ENCODE measurements at places on chromosomes 6 and 20.
A peak's percentile ranks its signal among the peaks of the same experiment; 100 is the strongest.

DNA sequence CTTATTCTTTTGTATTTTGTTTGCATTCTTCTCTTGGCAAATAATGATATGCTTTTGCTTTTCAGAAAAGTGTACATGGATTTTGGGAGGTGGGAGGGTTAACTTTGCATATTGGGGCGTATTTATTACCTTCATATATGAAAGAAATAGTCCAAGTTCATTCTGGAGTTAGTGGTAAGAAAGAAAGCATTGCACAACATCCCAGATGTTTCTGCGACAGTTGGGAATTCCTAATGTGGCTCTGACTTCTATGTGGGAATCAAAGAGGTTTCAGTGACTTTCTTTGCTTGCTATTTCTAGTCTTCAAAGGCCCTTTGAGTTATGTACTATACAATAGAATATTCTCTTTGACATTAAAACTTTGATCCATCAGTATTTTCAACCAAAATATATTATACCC lies 78.1 kb downstream of the MMUT start:
- no peak for DNase-seq

GRCh38 chr6:8888468-8888867 lies 453.1 kb upstream of the SLC35B3 start:
- DNase-seq: peak; percentile 2

- DNase-seq: no peak
Observed at GRCh38 chr20:47780720-47781389, 4.4 kb downstream of the SULF2 start.

DNA sequence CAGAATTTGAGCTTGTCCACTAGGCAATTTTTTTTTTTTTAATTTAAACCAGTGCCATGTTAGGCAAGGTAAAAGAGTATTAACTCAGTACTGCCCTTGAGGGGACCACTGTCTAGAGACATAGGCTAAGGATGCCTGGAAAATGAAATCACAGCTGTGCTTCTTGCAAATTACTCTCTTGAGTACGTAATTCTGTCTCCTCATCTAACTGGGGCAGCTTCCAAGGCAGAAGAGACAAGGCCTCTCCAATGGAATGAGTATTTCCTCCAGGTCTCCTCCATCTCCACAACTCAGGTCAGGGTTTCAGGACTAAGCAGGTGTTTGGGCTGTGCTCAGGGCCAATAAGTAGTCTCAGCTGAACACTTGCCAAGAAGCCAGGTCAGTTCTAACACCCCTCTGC lies 33.8 kb upstream of the MRPS10 start:
- peak; percentile 18 for DNase-seq

DNA sequence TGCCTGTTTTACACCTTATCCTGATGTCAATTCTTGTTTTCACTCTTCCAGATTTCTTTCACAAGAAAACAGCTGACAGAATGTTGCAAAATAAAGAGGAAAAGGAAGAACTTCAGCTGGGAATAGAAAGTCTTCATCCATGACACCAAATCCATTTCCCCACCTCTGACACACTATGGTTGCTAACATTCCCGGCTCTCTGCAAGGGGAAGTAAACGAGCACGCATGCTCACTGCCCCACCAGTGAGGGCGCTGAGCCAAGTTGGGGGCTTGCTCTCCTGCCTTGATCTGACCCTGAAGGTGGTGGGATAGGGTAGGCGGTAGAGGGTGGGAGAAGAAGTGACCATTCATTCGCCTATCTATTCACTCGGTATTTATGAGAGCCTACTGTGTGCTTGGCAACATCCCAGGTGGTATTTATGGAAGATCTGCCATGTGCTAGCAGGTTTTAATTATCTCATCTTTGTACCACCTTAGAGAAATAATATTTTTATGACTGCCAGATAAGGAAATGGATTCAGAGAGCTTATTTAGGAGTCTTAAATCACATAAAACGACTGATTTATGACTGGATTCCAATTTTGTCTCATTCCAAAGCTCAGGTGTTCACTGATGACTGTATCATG lies 206.2 kb downstream of the FOXC1 start:
- DNase-seq: no peak

GRCh38 chr20:49983848-49984408 lies 1.1 kb downstream of the SNAI1 start:
- no peak for DNase-seq

DNA sequence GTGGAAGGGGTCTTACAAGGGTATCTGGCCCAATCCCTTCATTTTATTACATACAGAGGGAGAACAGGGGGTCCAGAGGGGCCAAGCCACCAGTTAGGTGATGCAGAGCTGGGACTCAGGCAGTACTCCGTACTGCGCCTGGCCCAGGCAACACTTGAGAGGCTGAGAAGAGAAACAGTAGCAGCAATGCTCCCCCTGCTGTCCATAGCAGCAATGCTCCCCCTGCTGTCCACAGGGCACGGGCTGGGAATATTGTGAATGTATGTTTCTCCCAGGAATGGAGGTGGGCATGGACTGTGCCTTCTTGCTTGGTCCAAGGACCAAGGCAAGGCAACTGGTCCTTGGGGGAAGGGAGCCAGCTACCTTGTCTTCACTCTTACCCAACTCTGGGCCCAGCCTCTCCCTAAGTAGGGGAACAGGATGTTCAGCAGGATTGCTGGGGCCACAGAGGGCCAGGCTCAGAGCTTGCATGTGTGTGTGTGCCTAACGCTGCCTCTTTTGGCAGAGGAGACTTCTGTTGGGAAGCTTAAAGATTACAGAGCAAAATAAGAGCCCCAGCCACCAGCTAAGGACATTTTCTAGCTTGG lies 14.8 kb upstream of the FAM83C start:
- DNase-seq: peak; percentile 86

DNA sequence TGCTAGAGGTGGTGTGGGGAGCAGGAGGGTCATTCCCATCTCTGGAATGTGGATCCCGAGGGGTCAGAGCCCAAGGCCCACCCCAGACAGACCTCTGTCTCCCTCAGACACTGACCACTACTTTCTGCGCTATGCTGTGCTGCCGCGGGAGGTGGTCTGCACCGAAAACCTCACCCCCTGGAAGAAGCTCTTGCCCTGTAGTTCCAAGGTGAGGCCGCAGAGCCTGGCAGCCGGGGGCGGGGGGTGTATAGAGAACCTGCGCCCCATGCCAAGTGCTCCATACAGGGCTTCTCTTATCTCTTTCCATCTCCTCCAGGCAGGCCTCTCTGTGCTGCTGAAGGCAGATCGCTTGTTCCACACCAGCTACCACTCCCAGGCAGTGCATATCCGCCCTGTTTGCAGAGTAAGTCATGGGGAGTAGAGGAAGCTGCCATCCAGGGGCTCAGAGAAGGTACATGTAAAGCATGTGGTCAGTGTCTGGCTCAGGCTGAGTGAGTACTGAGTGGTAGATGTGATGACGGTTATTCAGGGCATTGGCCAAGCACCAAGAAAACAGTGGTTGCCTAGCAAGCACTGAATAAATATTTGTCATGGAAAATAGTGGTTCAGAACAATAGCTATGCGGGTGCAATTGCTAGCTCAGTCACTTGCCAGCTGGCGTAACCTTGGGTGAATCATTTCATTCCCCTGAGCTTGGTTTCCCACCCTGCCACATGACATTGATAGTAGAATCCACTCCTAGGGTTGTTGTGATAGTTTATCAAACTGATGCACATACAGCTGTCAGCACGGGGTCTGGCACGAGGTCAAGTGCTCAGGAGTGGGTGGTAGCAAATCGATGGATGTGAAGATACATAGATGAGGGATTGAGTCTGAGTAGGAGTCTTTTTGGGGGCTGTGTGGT lies 3.5 kb downstream of the PIGT start:
- DNase-seq: peak; percentile 73

DNA sequence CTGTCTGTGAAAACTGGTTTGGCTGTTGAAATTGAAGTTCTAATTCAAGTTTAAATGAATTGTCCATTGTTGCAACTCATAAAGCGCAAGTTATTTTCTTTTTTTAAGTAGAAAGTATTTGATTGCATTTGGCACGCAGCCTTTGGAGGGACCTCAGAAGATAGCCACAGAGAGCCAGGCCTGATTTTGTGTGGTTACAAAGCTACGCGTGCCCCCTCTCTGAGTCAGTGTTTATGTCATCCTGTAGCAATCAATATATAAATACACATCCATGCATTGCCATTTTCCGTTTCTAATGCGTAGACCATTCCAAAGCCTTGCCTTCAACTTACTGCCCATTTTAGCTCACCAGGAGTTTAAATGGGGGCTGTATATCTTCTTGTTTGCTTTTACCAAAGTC lies 173.2 kb downstream of the TMEM242 start:
- peak; percentile 37 for DNase-seq

- no peak for DNase-seq
Observed at GRCh38 chr20:15708984-15709598, 864.2 kb downstream of the KIF16B start.

DNA sequence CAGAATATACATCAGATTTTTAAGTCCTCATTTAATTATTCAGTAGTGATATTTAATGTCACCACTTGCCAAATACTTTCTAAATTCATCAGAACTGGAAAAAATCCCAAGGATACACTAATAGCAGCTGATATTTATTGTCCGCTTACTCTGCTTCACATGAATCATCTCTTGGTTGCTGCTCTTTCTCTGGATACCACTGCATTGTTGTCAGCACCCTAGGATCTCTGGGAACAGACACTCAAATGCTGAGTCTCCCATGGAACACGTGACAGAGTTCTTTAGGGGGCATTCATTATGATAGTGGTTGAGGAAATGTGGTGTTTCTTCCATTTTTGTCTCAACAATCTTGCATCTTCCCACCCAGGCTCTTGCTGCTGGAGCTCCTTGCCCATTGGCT lies 318.0 kb downstream of the RFPL4B start:
- peak; percentile 73 for DNase-seq

- no peak for DNase-seq
Observed at GRCh38 chr6:101935732-101936131, 542.2 kb downstream of the GRIK2 start.

DNA sequence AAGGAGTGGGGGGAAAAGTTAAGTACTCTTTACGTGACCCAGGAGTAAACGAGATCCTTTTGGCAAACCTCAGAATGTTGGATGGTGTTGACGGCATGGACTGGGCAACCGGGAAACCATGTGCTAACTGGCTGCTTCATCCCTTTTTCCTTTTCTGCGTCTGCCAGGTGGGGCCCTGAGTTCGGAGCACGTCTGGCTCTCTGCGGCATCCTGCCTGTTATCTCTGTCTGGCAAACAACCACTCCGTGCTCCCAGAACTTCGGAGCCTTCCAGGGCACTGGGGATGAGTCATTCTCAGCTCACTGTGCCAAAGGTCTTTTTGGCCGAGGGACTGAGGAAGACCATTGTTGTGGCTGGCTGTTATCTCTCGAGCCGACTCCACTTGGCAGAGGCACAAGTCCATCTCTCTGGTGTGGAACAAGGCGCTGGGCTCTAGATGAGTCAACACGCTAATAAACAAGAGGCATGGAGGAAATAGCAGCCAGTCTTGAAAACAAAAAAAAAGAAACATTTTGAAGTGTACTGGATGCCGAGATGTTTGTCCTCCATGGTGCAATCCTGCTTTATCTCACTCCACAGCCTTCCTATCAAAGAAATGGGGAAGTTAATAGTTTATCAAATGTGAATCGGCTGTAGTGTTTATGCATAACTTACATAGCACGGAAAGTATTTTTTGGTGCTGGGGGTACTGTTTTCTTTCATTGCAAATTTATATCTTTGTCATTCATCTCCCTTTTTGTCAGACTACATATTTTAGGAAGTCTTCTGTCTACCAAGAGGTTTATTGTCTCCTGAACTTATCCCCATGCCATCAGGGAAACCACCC lies 64.6 kb upstream of the TXNDC5 start:
- peak; percentile 74 for DNase-seq

GRCh38 chr20:57262301-57262700 lies 4.1 kb downstream of the BMP7 start:
- DNase-seq: no peak

DNA sequence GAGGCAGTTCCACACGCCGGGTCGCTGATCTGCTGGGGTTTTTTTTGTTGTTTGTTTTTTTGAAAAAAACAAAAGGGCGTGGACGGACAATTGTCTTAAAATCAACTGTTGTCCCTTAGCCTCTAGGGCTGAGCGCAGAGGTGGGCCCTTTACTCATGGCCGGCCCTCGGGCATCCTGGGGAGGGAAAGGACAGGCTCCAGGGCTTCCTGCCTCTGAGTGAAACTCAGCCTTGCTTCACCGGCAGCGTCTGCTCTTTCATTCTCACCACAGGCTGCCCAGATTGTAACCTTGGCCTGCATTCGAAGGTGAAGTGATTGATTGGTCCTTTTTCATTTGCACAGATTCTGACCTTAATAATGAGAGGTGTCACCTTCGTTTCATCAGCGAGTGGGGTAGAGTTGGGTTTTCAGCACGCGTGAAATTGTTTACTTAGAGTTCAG lies 797 bp downstream of the SMIM13 start:
- peak; percentile 55 for DNase-seq

GRCh38 chr6:82220167-82220566 lies 27.4 kb downstream of the IBTK start:
- no peak for DNase-seq

GRCh38 chr6:32116674-32117073 lies 7.5 kb upstream of the TNXB start:
- DNase-seq: peak; percentile 52

- peak; percentile 55 for DNase-seq
Observed at GRCh38 chr6:111361648-111362047, 121.4 kb downstream of the REV3L start.

GRCh38 chr6:7617801-7618764 lies 28.1 kb downstream of the SNRNP48 start:
- peak; percentile 60 for DNase-seq

GRCh38 chr6:22318404-22318803 lies 21.6 kb upstream of the PRL start:
- DNase-seq: no peak

Data from fibroblast of skin of back (primary cell).